Globus pallidus (tissue), 1 donor: ENCODE measurements at places on chromosomes 3 and 15.
A peak's percentile ranks its signal among the peaks of the same experiment; 100 is the strongest.

- no peak for DNase-seq
These were observed 44.9 kb upstream of the CAPN7 start for GRCh38 chr3:15161133-15161532.

GRCh38 chr3:121018917-121019321, 110.9 kb downstream of the STXBP5L start:
- no peak for DNase-seq

- no peak for DNase-seq
These were observed 603.4 kb downstream of the FOXP1 start for GRCh38 chr3:70979983-70980645.

- DNase-seq = no peak
These were observed 80.7 kb upstream of the DLG1 start for GRCh38 chr3:197378985-197379718.

GRCh38 chr3:151962912-151963311, 89.5 kb downstream of the SUCNR1 start:
- no peak for DNase-seq

DNA sequence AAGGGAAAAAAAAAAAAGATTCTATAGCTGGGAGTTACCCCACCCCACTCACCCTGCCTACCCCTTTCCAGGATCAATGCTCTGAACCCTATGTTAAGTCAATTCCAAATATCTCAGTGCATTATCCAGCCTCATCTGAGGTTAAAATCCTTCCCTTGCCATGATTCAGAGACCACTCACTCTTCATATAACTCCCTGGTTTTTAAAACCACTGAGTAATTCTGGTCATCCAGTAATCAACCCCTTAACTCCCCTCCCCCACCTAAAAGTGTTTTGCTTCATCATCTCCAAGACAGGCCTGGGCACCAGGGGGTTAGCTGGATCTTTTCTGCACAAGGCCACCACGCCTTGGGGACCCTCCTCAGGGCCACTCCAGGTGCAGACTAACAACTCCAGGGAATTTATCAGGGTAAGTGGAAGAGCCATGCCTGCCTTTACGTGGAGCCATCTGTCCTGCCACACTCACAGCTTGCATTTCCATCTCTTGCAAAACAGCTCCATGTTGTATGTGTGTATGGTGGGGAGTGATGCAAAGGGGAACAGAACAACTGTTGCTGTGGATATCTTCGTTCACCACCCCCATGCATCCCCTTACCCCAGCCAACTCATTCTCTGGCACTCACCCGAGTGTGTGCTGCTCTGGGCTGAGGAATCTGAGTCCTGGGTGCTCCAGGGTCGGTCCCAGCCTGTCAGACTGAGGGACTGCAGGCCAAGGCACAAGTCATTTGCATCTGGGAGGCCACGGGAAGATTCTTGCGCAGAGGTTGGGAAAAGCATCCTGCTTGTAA, 30.7 kb upstream of the RPS17 start:
- peak; percentile 19 for DNase-seq
